ENCODE measurements at places on chromosomes 13 and 19. TPM values are rescaled to one million over a fixed set of nuclear protein-coding genes. Genes with fewer than 3 reads are reported as not detected.

The GPC6 gene
- 0.17 TPM for total RNA-seq

The CCNE1 gene
- 5.3 TPM for total RNA-seq

The ZNF135 gene
- 1.7 TPM for total RNA-seq

The TIMM13 gene
- total RNA-seq: 48.3 TPM

The RHPN2 gene
- 13.4 TPM for total RNA-seq

The NKG7 gene
- total RNA-seq: not detected

The NMRK2 gene
- not detected for total RNA-seq

The KLF2 gene
- total RNA-seq: 4.4 TPM

The MEIOSIN gene
- total RNA-seq: not detected

The ANGPTL8 gene
- not detected for total RNA-seq

The RCBTB2 gene
- 19.3 TPM for total RNA-seq

The DHDH gene
- total RNA-seq: not detected

The CPT1C gene
- 19.1 TPM for total RNA-seq

The ELSPBP1 gene
- total RNA-seq: not detected

The ZNF550 gene
- 6.4 TPM for total RNA-seq

The FIZ1 gene
- 3.9 TPM for total RNA-seq
